NCI-H1048 (cell line): ENCODE measurements at places on chromosomes 6 and 20.

DNA sequence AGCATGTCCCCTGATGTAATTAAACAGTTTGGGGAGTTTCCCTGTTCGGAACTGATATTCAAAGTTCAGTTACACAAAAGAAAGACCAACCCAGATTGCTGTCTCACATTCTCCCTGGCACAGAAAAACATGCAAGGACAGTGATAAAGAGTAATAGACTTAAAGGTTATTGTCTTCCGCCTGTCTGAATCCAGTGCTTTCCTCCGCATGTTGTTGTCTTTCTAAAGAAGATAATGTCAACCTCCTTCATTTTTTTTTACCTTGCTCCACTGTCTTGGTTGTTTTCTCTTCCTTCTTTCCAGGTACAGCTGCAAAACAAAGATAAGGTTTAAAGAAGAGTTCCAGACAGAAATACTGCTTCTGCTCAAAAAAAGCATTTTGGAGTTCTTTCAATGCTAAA, 284.5 kb downstream of the TRDN start:
- no peak for DNase-seq

DNA sequence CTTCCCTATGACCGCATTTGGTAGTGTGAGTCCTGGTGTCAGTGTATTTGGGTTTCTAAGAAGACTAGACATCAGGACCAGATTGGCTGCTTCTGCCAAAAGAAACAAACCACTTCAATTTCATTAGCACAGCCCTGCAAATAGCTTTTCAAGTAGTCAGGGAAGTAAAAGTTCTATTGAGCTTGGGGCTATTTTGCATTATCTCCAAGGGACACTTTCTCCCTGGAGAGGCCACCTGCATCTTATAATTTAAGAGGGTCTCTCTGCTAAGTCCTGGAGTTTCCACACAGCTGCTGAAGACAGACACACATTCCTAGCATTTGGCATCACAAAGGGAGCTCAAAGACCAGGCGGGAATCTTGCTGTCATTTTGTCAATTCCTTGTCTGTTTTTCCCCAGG, 141.2 kb downstream of the BMP2 start:
- DNase-seq: no peak

DNA sequence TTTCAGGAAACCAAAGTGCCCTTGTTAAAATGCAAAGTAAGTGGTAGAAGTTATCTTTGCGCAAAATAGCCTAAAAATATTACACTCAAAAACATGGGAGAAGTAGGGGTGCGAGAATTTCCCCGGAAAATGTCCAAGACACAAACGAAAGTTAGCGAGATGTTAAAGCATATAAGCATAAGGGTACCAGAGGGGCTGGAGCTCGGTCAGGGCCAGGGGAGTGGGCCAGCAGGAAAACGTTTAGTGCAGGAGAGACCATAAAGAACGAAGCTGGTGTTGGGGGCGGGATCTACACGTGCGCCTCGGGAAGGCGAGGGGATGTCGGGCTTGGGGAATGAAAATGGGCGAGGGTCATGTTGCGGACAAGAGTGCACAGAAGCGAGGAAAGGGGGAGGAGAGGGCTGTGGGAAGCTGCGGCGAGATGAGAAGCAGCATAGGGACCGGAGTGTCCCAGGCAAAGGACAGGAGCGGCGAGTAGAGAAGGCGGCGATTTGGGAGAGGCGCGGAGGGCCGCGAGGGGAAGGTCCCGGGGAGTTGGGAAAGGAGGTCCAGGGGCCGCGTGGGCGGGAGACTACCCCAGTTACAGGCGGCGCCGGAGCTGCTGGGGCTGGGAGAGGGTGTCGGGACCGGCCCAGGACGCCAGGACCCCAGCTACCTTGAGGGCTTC, 600 bp downstream of the XPO5 start:
- no peak for DNase-seq

DNA sequence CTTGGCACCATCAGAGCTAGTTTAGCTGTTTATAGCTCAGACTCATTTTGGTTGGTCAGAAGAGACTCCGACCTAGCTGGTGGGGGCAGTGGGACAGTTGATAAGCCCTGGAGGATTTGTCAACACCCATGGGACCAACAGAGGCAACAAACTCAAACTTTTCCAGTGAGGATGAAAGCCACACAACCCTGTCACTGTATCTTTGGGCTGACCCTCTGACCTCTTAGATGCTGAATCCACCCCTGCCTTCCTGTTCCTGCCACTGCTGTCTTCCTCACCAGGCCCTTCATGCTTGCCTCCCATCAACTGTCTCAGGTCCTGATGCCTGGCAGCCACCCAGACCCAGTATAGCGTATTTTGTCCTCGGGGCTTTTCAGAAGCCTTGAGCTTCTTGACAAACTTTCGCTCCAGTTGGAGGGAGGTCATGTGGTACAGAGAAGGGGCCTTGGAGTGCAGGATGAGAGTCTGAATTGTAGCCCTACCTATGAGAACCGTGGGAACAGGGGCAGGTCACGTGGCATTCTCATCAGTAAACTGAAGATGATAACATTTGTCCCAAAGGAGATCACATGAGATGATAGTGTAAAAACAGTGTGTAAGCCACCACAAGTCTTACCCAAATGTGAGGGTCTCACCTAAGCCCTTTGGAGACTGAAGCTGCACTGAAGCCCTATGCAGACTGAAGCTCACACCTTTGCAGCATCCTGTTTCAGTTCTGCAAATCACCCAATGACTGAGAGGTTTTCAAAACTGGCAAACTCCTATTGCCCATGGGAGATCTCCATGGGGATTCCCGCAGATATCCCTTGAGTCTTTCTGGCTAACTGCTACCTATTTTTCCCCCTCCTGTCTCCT, 72.0 kb upstream of the F13A1 start:
- DNase-seq: no peak

DNA sequence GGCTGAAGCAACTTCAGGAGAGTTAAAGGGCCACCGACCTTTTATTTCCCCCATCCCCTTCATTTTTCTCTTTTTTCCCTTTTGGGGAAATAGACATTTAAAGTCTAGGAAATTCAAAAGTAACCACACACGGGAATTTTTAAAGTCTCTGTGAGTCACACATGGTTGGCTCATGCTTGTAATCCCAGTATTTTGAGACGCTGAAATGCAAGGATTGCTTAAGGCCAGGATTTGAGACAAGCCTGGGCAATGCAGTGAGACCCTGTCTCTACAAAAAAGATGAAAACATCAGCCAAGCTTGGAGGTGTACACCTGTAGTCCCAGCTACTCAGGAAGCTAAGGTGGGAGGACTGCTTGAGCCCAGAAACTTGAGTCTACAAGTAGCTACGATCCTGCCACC, 34.2 kb downstream of the KATNA1 start:
- DNase-seq: no peak

GRCh38 chr6:144094731-144095133, 641 bp downstream of the SF3B5 start:
- no peak for DNase-seq

DNA sequence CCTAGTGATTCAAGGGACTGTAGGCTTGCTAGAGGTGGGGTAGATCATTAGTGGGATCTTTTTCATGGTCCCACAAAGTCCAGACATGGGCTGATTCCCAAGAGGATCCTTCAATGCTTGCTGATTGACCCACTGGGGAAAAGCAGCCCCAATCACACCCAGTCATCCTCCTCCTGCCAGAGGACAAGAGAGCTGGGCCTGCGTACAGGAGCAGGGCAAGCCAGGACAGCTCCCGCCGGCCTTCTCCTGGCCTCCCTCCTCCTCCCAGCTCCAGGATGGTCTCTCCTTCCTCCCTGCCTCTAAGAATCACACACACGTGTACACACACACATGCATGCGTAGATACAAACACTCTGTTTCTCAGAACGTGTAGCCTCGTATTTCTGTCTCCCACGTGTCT, 27.0 kb downstream of the KCNK15 start:
- DNase-seq: no peak

DNA sequence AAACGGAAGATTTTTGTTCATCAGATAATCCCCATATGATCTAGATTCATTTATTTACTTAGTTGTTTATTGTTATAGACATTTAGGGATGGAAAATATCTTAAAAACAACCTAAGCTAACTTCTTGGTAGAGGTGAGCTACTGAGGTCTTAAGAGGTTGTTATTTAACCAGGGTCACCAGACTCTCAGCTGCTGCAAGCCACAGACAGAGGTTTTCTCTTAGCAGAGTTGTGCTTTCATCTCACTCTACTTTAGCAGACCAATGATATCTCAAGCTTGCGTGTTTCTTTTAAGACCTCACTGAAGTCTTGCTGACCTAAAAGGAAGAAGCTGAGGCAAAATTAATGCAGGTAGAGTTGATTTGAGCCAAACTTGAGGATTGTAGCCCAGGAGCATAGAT, 43.6 kb downstream of the NCOA7 start:
- DNase-seq: no peak

GRCh38 chr6:151494936-151495320, 1.1 kb downstream of the CCDC170 start:
- DNase-seq: no peak

- DNase-seq: no peak
Measured at GRCh38 chr6:28408076-28408802, 8.7 kb upstream of the ZSCAN12 start.

DNA sequence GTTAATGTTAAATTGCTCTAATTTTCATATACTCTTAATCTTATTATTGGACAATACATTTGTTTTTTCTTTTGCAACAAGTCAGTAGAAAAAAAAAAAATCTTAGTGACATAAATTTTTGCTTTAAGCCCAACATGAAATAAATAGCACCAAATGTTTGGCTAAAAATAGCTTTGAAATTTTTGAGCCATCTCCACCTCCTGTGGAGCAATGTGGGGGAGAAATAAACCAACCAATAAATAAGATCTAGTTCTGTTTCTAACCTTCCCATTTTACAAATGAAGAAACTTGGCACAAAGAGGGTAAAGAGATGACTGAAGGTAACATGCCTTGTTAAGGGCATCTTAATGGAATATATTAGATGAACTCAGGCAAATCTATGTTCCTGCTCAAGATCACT, 91.4 kb downstream of the PRKN start:
- no peak for DNase-seq

DNA sequence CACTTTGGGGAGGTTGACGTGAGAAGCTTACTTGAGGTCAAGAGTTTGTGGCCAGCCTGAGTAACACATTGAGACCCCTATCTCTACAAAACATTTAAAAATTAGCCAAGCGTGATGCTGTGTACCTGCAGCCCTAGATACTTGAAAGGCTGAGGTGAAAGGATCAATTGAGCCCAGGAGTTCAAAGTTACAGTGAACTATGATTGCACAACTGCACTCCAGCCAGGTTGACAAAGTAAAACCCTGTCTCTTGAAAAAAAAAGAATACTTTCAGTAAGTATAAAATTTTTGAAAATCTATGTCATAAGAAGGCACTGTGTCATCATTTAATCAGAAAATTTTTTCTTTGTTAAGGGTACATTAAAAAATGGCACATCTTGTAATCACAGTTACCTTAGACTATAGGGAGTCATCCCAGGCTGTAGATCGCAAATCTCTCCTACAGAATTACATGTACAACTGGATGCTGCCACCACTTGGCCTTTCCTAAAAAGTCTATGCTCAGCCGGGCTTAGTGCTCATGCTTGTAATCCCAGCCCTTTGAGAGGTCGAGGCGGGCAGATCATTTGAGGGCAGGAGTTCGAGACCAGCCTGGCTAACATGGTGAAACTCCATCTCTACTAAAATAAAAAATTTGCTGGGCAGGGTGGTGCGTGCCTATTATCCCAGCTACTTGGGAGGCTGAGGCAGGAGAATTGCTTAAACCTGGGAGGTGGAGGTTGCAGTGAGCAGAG, 17.0 kb upstream of the MRS2 start:
- no peak for DNase-seq

- DNase-seq: no peak
Measured at GRCh38 chr20:58389324-58389967, 417 bp downstream of the VAPB start.
